ENCODE measurements at places on chromosomes 3 and 15.

DNA sequence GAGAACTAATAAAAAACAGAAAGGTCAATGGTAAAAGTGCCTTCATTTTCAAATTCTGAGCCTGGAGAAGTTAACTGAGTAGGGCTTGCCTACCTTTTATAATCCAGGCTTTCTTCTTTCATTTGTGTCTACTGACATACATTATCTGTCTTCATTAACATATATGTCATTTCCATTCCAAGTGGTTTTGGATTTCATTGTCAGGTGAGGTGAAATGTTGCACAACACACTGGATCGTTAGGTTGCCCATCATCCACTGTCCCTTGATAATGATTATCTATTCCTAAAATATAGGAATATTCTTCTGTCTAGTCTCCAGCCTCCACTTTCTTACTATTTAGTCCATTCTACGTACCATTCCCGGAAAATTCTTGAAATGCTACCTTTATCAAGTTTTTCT, 55.0 kb upstream of the CP start:
- DNase-seq, result no peak

- no peak for DNase-seq
These were observed 19.3 kb upstream of the GUCA1C start for GRCh38 chr3:108973019-108973418.

GRCh38 chr3:29167180-29167579, 113.7 kb upstream of the RBMS3 start:
- no peak for DNase-seq

DNA sequence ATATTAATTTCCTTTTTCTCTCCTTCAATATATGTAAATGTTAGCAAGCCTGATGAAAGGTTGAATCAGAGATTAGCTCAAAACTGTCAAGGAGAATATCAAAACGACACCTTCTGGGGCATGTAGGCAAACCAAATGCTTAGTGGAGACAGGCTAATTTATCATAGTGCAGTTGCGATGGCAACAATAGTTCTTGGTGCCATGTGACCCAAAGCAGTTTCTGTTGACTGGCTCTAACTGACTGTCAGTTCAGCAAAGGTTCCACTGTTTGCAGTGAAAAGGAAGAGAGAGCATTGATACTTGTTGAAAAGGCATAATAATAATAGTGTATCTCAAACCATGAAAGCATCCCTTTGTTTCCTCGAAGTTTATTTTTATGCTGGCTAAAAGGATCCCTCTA, 513.9 kb downstream of the NLGN1 start:
- no peak for DNase-seq

DNA sequence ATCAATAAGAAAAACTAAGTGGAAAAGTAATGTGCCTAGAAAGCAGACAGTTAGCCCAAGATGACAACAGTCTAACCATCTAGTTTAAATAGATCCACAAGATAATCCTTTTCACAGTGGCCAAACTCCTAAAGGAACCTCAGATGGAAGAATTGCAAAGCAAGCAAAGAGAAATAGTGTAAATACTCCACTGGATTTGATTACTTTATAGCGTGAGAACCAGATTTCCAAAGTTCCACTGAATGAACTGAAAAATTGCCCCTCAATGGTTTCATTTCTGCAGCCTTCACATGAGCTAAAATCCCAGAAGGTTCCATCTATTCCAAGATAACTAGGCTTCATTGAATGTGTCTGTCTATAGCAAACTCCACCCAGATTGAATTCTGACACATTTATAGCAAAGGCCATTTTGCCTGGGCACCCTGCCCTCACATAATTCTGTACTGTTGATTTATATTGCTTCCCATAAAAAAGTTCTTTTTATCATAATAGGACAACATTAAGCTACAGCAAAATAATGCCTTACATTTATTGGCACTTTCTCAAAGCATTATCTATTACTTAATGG, 129.7 kb upstream of the THBS1 start:
- no peak for DNase-seq

- DNase-seq, result peak; percentile 54
These were observed 594 bp downstream of the CRELD1 start for GRCh38 chr3:9934235-9934621.

- peak; percentile 74 for DNase-seq
These were observed 20.6 kb downstream of the MYH15 start for GRCh38 chr3:108489776-108490175.
